Activated CD4-positive, alpha-beta T cell treated with anti-CD3 and anti-CD28 coated beads, Interleukin-10, Interleukin-2, amounts not matched to agents 100 ng/mL and 50 ng/mL, durations not matched to agents 16 hours and 8 hours (primary cell): ENCODE measurements at places on chromosomes 4 and X.

- DNase-seq = no peak
Observed at GRCh38 chr4:40246011-40246900, 49.4 kb downstream of the RHOH start.

DNA sequence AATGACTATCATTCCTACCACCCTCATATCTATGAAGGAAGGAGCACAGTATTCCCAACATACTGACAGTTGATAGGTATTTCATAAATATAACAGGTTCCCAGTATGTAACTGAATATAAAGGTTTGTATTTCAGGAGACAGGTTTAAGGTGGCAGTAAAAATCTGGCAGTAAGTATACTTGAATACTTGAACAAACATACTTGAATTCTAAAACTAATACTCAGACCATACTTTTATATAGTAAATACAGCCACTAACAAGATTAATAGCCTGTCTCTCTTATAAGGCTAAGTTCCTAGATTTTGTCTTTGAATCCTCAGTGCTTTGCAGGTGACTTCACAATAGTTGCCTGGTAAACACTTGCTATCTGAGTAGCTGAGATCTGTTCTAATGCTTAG lies 37.8 kb downstream of the GABRA4 start:
- no peak for DNase-seq

GRCh38 chr4:96146686-96147085 lies 306.8 kb downstream of the PDHA2 start:
- DNase-seq = no peak

DNA sequence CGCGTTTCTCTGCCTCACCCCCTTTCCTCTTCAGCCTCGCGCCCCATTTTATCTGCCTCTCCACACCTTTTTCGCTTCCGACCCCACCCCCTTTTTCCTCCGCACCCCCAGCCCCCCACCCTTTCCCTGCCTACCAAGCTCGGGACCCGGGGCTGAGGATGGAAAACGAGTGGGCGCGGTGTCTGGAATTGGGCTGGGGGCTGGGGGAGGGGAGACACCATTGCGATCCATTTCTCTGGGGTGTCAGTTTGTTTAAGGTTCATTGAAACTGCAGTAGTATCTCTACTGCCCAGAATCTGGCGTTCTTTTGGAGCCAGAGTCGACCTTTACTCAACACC lies 707 bp downstream of the SLC9A6 start:
- no peak for DNase-seq

GRCh38 chrX:32048285-32048684 lies 976.4 kb upstream of the FTHL17 start:
- DNase-seq = no peak

GRCh38 chr4:158581161-158581560 lies 59.5 kb downstream of the RXFP1 start:
- no peak for DNase-seq

DNA sequence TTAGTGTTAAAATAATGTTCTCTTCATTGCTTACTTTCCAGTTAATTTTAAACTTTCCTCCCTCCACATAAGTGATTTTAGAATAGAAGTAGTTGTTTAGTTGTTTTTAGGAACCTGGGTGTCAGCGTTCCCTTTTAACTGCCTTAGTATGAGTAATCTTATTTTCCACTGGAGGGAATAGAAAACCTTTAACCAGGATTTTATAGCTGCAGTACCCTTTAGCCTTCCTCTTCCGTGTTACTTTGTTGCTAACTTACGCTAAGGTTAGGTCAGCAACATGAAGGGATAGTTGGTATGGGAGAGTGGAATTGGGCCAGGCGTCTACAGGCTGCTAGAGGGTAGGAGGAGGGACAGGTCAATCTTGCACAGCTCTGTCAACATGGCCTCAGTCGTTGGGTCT lies 31.5 kb downstream of the SMS start:
- DNase-seq = no peak

- DNase-seq = no peak
Observed at GRCh38 chr4:168522829-168523489, 26.1 kb downstream of the PALLD start.

DNA sequence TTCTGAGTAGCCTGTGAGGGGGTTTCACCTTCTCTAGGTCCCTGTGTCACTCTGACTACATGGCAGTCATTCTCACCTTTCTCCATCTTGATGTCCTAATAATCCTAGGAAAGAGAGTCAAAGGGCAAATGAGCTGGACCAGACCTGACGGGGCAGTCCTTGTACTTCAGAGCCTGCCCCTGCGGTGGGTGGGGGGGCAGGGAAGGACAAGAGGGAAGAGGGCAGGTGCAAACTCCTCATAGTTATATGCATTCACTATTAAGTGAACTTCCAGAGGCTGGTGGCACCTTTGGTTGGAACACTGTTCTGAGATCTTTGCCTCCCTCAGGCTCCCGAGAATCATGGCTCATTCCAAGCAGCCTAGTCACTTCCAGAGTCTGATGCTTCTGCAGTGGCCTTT lies at the start of gene AWAT1:
AWAT1 (plus strand) TSS at position 301 of the 400 bp plus-strand sequence; CDS start at position 342, 41 bp downstream.
- no peak for DNase-seq

DNA sequence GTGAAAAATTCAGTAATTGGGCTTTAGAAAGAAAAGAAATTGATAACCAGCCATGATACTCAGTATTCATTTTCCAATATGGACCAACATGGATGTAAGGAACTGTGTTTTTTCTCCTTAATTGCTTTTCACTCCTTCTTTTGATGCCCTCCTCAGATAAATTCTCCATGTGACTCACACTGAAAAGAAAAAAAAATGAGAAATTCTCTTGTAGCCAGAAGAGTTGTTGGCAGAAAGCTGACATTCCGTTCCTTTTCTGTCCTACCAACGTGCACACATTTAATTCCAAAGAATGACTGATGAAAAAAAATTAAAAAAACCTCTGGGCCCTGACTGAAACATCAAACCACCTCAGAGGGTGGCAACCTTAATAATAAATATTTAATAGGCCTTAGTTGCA lies 153.1 kb downstream of the AMELX start:
- DNase-seq = no peak

- DNase-seq = no peak
Observed at GRCh38 chr4:27484216-27484615, 623.6 kb downstream of the STIM2 start.

GRCh38 chrX:107384397-107385105 lies 64.9 kb upstream of the FRMPD3 start:
- DNase-seq = no peak

DNA sequence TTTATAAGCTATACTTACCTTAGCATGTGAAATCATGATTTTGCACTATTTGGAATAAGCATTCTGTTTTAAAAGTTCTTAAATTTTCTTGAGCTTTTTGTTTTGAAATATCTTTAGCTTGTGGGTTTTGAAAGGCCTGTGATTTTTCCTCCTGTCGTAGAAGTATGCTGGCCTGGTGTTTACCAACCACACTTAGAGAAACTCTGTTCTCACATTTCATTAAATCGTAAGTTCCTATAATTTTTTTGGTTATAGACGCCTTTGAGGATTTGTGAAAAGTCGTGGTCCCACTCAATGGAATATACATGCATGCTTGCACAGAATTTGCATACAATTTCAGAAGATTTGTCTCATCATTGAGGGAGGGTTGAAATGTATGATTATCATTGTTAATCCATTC lies 63.6 kb downstream of the PDLIM5 start:
- no peak for DNase-seq

GRCh38 chr4:113534711-113535110 lies 226.8 kb downstream of the CAMK2D start:
- DNase-seq = no peak

DNA sequence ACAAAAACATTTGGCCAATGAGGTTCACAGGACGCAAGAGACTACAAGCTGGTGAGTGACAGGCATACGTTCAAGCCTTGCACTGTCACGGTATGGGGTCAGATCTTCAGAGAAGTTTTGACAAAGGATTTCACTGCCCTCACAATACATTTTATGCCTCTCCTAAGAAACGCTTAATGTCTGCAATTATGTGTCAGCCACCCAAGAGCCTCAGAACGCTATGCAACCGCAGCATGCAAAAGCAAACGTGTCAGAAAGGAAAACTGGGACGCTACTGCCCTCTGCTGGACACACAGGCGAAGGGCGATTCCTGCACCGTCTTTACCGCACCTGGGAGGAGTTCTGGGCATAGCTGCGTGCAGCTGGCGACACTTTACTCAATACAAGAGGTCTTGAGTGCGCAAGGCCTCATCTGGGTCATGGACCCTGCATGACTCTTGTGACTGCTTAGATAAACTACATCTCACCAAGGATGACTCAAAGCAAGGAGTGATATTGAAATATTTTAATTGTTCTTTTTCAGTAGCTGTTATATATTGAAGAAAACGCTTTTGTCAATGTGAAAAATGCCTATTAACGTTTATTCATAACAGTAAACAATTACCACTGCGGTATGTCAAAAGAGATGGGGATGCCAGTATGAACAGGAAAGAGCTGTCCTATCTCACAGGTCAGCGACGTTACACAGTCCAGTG lies 147.6 kb upstream of the FRG1 start:
- DNase-seq = peak; percentile 77

DNA sequence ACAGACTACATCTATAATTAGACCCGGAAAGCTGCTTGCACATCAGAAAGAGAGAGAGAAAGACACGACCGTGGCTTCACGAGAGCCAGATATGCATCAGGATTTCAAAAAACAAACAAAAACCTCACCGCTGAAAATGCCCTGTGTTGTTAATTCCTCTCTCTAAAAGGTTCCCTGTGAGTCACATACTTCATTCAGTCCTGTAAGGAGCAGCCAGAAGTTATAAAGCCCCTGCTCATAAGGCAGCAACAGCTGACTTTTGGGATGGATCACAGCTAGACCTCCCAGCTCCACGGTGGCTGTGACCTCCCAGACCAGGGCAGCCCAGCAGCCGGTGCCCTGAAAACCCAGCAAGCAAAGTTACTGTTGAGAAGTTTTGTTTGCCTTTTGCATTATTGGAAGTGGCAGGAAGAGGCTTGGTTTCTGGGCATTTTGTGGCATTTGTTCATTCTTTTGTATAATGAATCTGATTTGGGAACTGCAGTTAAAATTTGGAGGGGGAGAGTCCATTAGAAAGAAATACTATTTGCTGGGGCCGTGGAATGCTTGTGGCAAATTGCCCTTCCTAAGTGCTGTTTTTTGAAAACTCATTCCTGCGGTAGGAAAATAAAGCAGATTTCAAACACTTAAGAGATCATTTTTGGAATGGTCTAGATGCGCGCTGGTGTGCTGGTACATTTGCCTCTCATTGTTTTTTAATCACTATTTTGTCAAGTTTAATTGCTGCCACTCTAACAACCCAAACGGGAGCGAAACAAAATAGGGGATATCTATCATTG lies 520.4 kb downstream of the BCOR start:
- DNase-seq = peak; percentile 6

DNA sequence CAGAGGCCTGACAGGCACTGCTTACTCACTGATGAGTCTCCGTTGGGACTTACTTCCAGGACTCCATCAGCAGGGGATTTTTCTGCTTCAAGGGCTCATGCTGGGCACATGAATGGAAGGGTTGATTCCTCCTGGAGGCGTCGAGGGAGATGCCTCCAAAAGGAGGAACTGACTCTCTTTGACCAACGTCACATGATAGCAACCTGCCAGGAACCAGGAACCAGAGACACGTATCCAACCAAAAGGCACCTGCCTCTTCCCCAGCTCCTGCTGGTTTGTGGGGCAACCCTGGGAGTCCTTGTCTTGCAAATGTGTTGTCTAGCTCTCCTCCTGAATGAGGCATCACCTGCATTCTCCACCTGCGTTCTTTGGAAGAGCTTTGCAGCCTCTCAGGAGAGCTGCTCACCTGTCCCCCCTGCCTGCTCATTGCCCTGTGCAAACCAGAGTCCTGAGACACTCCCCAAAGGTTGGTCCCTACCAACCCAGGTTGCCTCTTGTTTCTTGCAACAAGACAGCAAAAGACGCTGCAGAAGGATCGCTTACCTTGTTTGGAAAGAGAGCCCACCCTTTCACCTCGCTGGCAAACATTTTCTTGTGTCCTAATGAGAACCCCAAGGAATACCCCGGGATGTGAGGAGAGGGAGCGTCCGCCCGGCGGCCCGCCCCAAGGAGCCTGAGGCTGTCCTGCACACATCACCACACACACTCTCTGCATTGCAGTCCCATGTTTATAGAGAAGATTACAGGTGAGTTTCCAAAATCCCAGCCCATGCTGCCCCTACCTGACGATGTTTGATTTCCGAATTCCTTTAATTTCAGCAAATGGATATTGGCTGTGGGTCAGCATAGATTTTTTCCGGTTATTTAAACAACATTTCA lies 30.5 kb upstream of the SHOX start:
- DNase-seq = no peak

DNA sequence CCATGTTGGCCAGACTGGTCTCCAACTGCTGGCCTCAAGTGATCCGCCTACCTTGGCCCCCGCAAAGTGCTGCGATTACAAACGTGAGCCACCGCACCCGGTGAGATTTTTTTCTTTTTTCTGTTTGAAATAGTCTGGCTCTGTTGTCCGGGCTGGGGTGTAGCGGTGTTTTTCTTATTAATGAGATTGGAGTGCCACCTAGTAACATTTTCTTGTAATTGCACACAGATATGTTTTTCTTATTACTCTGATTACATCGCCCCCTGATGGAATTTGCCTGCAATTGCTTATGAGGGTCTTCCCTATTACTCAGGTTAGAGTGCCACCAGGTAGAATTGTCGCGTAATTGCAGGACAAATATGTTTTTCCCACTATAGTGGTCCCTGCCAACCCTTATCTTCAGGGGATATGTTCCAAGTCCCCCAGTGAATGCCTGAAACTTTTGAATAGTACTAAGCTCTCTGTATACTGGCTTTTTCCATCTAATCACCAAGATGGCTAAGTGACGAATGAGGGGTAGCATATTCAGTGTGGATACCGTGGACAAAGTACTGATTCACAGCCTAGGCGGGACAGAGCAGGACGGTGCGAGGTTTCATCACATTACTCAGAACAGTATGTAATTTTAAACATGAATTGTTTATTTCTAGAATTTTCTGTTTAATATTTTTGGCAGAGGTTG lies 8.6 kb upstream of the PDHA1 start:
- peak; percentile 76 for DNase-seq

DNA sequence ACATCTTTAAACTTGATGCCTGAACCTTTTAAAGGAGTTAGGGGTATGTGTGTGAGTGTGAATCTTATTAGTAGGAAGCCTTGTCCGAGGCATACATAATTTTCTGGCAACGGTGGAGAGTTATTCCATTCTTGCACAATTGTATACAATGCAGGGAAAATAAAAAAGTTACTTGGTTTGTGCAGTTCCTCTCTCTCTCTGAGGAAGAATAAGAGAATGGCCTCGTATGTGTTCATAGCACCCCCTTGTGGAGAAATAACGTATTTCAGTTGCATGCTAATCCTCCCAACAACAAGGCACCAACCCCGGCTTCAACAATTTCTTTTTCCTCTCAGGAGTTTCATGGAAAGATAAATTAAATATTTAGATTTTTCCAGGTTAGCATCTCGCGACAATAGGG lies 33.7 kb upstream of the FGF13 start:
- peak; percentile 59 for DNase-seq

- DNase-seq = no peak
Observed at GRCh38 chr4:2248044-2248780, 6.3 kb upstream of the HAUS3 start.

- no peak for DNase-seq
Observed at GRCh38 chr4:60344908-60345307, 855.2 kb upstream of the ADGRL3 start.

GRCh38 chr4:3777669-3778068 lies 11.5 kb downstream of the ADRA2C start:
- DNase-seq = no peak

GRCh38 chr4:171067422-171067821 lies 745.8 kb upstream of the GALNTL6 start:
- no peak for DNase-seq
